ENCODE measurements at places on chromosomes 13 and 19.

DNA sequence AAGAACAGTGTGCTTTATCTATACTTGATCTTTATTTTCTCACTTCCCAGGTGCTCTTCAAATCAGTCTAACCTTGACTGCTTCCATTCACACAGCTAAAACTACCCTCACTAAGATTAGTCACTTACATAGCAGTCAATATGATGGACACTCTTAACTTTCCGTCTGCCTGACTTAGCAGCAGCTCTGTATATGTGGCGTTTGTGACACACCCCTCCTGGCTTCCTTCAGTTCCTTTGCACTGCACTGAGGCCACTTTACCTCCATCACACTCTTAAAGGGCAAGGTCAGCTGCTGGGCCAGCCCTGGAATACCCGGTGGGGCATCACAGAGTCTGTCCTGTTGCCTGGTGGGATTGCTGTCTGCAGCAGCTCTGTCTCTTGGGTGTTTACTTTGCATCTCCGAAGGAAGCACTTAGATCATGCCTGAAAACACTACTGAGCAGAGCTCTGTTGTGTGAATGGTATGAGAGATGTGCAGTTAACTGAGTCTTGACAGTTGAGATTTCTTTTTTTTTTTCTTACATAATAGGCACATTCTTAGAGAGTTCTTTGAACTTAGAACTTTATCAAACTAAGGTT, 35.6 kb upstream of the IL17D start:
- no peak for DNase-seq

GRCh38 chr19:4173479-4174212, 8.7 kb downstream of the SIRT6 start:
- peak; percentile 34 for DNase-seq

- DNase-seq, result no peak
Observed at GRCh38 chr19:47421844-47422395, 2.6 kb upstream of the MEIS3 start.

GRCh38 chr13:34671137-34671536, 270.9 kb upstream of the NBEA start:
- no peak for DNase-seq

DNA sequence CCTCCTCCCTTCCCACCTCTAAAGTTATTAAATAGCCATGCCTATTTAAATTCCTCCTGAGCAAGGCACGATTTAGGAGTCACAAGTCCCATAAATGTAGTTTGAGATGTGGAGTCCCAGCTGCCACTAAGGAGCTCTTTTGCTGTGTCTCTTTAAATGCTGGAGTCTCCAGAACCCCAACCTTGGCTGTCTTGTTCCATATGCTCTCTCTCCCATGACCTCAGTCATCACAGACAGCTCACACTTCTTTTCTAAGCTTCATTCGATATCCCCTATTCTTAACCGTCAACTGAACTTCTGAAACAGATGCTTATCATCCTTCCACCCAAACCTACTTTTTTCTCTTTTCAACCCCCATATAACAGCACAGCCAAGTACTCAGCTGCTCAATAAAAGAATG, 197.1 kb downstream of the VWA8 start:
- no peak for DNase-seq

DNA sequence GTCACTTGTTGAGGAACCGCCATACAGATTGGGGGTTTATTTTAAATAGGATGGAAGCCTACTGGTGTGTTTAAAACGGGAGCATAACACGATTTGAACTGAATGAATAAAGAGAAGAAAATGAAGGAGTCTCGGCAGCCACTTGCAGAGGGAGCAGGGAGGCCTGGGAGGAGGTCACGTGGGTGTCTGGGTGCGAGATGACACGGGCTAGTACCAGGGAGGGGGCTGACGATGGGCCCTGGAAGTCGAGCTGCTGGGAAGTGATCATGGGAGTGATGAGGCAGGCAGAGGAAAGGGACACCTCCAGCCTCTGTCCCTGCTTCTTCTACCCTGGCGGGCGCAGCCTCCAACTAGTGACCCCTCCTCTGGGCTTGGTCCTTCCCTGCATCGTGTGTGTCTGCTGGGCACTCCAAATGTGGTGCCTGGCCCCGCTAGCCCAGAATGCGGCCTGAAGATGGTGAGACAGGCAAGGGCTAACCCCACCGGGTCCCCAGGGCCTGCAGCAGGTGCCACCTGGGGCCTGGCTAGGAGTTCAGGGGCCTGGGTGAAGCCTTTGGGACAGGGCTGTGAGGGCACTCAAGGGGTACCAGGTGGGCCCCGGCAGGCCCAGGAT, 35.5 kb downstream of the CRTC1 start:
- no peak for DNase-seq

DNA sequence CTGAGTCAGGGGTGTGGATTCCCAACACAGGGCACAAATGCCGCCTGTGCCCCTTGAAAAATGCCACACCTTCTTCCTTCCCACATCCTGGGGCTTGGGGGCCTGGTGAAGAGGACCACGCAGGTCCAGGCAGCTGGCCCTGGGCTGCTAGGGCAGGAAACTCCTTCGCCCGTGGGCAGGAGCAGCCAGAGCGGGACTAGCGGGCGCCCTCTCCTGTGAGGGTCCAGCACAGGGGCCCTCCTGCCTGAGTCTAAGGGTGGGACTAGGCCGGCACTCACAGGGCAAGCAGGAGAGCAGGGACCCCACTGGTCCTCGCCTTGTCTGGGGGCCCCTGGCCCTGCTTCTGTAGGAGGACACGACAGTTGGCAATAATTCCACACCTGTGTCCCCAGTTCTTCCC, 7.5 kb upstream of the CEBPA start:
- DNase-seq, result no peak

- no peak for DNase-seq
Observed at GRCh38 chr19:10044390-10044789, 31.1 kb downstream of the RDH8 start.

DNA sequence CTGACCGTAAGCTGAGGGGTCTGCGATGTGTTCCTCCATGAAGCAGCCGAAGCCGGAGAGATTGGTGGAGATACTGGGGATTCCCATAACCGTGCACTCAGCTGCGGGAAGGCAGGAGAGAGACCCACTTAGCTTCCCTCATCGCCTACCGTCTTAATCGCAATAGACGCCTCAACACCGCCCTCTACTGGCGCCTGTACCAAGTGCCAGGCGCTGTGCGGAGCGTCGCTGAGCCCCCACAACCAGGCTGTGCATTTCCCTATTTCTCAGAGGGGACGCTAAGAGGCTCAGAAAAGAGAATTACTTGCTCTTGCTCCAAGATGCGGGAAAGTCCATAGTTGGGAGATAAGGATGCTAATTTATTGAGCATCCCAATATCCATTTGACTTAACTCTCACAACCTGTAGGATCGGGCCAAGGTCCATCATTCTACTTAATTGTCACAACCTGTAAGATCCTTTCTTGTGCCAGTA, 5.8 kb downstream of the FTL start:
- DNase-seq, result peak; percentile 63

GRCh38 chr19:18765224-18765623, 25.9 kb downstream of the COMP start:
- no peak for DNase-seq

GRCh38 chr13:40466272-40466671, 200.2 kb downstream of the FOXO1 start:
- DNase-seq, result no peak

DNA sequence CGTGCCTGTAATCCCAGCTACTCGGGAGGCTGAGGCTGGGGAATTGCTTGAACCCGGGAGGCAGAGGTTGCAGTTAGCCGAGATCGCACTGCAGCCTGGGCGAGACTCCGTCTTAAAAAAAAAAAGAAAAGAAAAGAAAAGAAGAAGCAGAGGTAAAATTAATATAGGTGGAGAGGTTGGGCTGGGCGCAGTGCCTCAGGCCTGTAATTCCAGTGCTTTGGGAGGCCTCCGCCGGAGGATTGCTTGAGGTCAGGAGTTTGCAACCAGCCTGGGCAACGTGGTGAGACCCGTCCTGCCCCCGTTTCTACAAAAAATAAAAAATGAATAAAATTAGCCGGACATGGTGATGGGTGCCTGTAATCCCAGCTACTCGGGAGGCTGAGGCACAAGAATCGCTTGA, 912 bp upstream of the TUBA3C start:
- no peak for DNase-seq

DNA sequence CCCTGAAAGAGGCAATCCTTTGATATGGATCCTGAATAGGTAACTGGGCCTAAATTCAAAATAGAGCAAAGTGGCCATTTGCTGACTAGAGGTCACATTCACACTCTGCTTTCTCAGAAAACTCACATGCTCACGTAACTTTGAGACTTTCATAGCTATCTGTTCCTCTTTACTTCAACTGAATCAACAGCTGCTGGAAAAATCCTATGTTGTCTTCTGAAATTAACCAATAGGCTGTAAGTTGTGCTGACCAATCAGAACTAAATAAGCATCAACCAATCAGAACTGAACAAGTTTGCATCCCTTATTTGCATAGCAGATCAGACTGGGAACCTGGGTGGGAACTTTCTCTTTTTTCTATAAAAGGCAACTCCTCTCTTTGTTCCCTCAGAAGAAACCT, 24.0 kb upstream of the TBC1D4 start:
- DNase-seq, result no peak

DNA sequence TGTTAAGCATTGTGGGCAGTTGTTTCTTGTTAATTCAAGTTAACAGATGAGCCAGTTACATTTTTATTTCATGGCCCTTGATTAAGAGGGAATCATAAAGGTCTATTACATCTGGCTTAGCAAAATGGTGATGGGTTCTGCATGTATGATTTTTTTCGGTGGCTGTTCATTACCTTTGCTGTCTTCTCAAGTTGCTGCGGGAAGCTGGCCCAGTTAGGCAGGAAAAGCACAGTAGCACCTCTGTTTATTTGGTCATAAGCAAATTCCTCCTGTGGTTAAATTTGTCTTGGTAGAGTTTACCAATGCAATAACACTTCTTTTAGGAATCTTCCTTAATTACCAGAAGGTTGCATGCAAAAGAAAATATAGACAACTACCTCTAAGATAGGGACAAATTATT, 104.5 kb downstream of the FRY start:
- no peak for DNase-seq

DNA sequence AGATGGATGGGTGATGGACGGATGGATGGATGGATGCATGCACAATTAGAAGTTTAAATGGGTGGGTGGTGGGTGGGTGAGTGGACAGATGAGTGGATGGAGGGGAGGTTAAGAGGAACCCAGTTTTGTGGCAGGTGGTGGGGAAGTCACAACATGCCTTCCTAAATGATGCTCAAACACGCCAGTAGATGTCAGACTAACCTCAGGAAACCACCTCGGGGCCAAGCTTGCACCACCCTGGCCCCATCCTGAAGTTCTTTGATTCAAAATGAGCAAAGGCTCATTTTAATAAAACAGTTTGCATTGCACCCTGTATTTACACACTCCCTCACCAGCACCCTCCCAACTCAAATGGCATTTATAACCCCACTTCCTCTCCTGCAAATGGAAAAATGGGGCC, 91.4 kb upstream of the CACNA1A start:
- DNase-seq, result peak; percentile 36

Measured in NCI-H524 (cell line).